Ascending aorta (tissue), 2 donors: ENCODE measurements at places on chromosomes 6 and 20.
A peak's percentile ranks its signal among the peaks of the same experiment; 100 is the strongest.

GRCh38 chr6:75621846-75622245 lies 20.2 kb downstream of the SENP6 start:
- no peaks in the 10 kb centered on the region for H3K27me3 ChIP-seq
- H3K27ac ChIP-seq: no peak overlapping the region
- peaks cover 14% of the 10 kb centered on the region for H3K4me1 ChIP-seq
- DNase-seq: no peak
- H3K36me3 ChIP-seq: peaks cover 3% of the 10 kb centered on the region

- no peak overlapping the region for H3K4me3 ChIP-seq
- DNase-seq: no peak
- H3K27me3 ChIP-seq: no peaks in the 10 kb centered on the region
- no peaks in the 10 kb centered on the region for H3K4me1 ChIP-seq
- H3K36me3 ChIP-seq: no peaks in the 10 kb centered on the region
- no peak overlapping the region for H3K27ac ChIP-seq
Measured at GRCh38 chr6:314377-314776, 22.1 kb downstream of the DUSP22 start.

DNA sequence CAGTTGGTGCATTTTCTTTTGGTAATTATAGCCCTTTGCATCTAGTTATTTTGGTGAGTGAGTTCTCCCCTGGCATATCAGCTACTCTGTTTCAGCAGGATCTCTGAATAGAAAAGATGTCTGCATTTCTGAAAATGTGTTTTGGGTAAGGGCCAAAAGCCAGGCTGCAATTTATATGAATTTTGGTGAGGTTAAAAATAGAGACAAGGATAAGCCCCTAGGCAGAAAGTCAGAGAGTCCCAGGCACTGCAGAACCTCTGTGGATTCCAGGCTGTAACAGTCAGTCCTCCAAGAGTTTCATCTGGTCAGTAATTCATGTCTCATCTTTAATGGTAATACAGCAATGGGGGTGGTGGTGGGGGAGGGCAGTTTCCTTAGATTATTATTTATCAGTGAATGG lies 53.0 kb downstream of the HDGFL1 start:
- H3K36me3 ChIP-seq: no peaks in the 10 kb centered on the region
- H3K4me3 ChIP-seq: no peak overlapping the region
- H3K27me3 ChIP-seq: no peaks in the 10 kb centered on the region
- no peak overlapping the region for H3K27ac ChIP-seq

GRCh38 chr6:4486568-4487315 lies 289.5 kb upstream of the CDYL start:
- no peaks in the 10 kb centered on the region for H3K27me3 ChIP-seq
- H3K4me1 ChIP-seq: no peaks in the 10 kb centered on the region
- no peaks in the 10 kb centered on the region for H3K36me3 ChIP-seq

DNA sequence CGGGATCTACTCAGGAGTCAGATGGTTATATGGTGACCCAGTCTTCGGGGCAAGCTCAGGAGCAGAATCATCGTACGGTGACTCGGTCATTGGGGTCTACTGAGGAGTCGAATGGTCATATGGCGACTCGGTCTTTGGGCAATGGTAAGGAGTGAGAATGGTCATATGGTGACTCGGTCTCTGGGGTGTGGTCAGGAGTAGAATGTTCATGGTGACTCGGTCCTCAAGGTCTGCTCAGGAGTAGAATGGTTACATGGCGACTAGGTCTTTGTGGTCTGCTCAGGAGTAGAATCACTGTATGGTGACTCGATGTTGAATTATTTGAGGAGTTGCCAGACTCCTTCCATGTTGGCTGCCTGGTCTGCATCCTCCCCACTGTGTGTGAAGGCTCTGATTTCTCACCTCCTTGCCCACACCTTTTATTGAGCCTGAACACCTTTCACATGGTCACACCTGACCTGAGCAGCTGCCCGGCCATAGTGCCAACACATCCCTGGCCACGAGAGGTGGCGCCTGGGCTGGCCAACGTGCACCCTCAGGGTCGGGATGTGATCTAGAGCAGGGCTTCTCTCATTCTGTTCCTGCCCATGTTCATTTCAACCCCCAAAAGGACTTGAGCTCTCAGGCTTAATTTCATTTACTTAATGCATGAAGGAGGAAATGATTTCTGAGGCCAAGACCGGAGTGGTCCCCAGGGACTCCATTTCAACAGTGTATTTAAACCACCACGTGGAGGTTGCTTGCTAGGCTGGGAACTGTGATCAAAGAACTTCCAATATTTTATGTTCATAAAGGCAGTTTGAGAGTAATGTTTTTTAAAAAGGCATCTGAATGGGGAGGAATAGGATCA lies 119.5 kb downstream of the PHACTR3 start:
- H3K4me1 ChIP-seq: no peaks in the 10 kb centered on the region
- no peaks in the 10 kb centered on the region for H3K27me3 ChIP-seq
- no peak for DNase-seq
- no peak overlapping the region for H3K27ac ChIP-seq

DNA sequence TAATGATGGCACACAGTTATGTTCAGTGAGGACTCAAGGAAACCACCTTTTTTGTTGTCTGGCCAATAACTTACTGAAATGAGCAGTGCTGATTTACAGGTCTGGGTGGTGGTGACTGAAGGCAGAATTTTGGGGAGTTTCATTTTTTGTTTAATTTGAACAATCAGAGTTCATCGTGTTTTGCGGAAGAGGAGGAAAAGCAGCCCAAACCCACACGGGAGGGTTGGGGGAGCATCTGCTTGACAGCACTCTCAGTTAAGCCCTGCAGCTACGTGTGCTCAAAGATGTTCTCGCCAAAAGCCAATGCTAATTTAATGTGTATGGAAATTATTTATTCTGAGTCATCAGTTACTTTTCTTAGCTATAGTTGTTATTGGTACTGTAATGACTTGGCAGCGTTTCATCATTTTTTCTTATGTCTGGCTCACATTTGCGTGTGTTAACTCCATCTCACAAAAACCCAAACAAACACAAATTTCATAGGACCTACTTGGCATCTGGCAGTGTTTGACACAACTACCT lies 89.2 kb downstream of the UST start:
- DNase-seq: no peak
- H3K27me3 ChIP-seq: no peaks in the 10 kb centered on the region
- no peak overlapping the region for H3K27ac ChIP-seq
- no peak overlapping the region for H3K4me3 ChIP-seq

DNA sequence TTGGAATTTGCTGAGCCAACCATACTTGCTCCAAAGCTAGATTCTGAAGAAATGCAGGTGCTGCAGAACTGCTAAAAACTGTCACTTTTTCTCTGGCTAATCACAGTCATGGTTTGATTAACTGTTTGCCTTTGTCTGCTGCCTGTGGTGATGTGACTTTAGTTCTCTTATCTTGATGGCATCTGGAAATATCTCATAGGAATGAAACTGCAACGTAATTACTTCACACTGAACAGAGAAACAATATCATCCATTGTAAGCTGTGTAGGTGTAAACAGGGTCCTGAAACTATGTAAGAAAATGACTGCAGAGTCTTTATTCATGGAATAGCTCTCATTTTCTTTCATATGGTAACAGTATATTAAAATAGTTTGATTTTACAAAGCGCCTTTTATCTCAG lies 721.9 kb upstream of the HS3ST5 start:
- H3K4me1 ChIP-seq: no peaks in the 10 kb centered on the region
- H3K4me3 ChIP-seq: no peak overlapping the region
- no peak overlapping the region for H3K27ac ChIP-seq
- H3K36me3 ChIP-seq: no peaks in the 10 kb centered on the region
- DNase-seq: no peak
- H3K27me3 ChIP-seq: no peaks in the 10 kb centered on the region

DNA sequence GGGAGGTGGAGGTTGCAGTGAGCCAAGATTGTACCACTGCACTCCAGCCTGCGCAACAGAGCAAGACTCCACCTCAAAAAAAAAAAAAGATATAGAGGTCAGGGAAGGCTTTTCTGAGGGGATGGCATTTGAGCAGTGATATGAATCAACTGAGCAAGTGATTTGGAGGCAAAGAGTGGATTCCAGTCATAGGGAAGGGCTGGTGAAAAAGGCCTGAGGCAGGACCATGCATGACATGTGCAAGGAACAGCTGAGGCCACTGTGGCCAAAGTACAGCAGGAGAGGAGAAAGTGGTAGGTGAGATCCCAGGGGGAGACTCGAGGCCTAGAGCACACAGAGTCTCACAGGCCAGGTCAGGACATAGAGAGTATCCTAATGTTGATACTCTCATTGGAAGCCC lies 20.1 kb upstream of the PTPRT start:
- H3K27ac ChIP-seq: no peak overlapping the region
- H3K36me3 ChIP-seq: no peaks in the 10 kb centered on the region
- no peaks in the 10 kb centered on the region for H3K4me1 ChIP-seq
- no peak overlapping the region for H3K4me3 ChIP-seq
- no peaks in the 10 kb centered on the region for H3K27me3 ChIP-seq
- no peak for DNase-seq

- H3K4me3 ChIP-seq: no peak overlapping the region
- DNase-seq: no peak
- no peaks in the 10 kb centered on the region for H3K27me3 ChIP-seq
- H3K27ac ChIP-seq: no peak overlapping the region
Measured at GRCh38 chr20:62267543-62267942, 29.2 kb downstream of the OSBPL2 start.

- H3K27ac ChIP-seq: no peak overlapping the region
- H3K4me3 ChIP-seq: no peak overlapping the region
- peak; percentile 85 for DNase-seq
- H3K4me1 ChIP-seq: no peaks in the 10 kb centered on the region
- H3K36me3 ChIP-seq: no peaks in the 10 kb centered on the region
- no peaks in the 10 kb centered on the region for H3K27me3 ChIP-seq
Measured at GRCh38 chr6:168895102-168895812, 358.4 kb downstream of the THBS2 start.

GRCh38 chr6:139457476-139457875 lies 83.0 kb upstream of the CITED2 start:
- DNase-seq: no peak
- no peaks in the 10 kb centered on the region for H3K4me1 ChIP-seq
- H3K27ac ChIP-seq: no peak overlapping the region
- no peaks in the 10 kb centered on the region for H3K27me3 ChIP-seq
- no peak overlapping the region for H3K4me3 ChIP-seq

GRCh38 chr6:158500016-158500735 lies 59.7 kb upstream of the TMEM181 start:
- no peaks in the 10 kb centered on the region for H3K4me1 ChIP-seq
- peaks cover 24% of the 10 kb centered on the region for H3K36me3 ChIP-seq
- no peaks in the 10 kb centered on the region for H3K27me3 ChIP-seq
- DNase-seq: no peak
- no peak overlapping the region for H3K27ac ChIP-seq

DNA sequence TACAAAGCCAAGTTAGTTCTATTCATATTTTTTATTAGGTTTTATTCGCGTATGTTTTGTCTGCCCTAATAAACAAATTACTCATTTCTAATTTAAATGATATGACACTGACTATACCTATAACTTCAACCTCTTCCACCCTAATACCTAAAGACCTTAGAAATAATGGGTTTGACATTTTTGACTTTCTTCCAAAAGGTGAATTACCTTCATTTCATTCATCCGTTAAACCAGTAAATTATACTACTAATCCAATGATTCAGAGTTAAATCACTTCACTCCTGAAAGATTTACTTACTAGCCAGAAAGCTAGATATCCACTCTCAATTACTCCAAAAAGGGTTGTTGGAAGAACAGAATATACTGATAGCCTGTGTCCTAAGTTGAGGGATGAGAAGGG lies 5.2 kb downstream of the MRPS10 start:
- H3K27ac ChIP-seq: no peak overlapping the region
- no peak for DNase-seq
- peaks cover 63% of the 10 kb centered on the region for H3K36me3 ChIP-seq
- H3K27me3 ChIP-seq: no peaks in the 10 kb centered on the region
- peaks cover 3% of the 10 kb centered on the region for H3K4me1 ChIP-seq
